ENCODE measurements at places on chromosomes 6 and 20.

DNA sequence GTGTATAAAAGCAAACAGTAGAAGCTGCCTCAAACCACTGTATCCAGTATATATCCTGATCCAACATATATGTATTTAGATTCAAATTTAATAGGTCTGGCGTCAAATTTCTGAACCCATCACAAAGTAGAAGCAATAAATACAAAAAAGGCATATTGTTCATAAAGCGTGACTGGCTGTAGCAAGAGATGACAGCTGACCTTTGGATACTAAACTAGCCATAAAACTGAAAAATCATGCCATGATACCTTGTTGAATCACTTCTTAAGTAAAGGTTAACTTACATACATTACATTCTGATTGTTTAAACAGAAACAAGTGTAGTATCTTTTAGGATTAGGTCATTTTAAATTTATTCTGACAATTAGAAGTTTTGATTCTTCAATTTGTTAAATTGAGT lies 372.0 kb upstream of the FLRT3 start:
- DNase-seq = no peak

- no peak for DNase-seq
Measured at GRCh38 chr6:52577778-52578463, 1.1 kb upstream of the TRAM2 start.

- DNase-seq = no peak
Measured at GRCh38 chr6:33169291-33170175, 22.7 kb downstream of the COL11A2 start.

- no peak for DNase-seq
Measured at GRCh38 chr20:910870-911770, 5.0 kb downstream of the ANGPT4 start.

- no peak for DNase-seq
Measured at GRCh38 chr6:7042056-7042653, 65.6 kb upstream of the RREB1 start.

GRCh38 chr6:158067436-158068015 lies 85.9 kb downstream of the SYNJ2 start:
- no peak for DNase-seq
